ENCODE measurements at places on chromosomes 1 and 21. TPM values are rescaled to one million over a fixed set of nuclear protein-coding genes. Genes with fewer than 3 reads are reported as not detected.

DNA sequence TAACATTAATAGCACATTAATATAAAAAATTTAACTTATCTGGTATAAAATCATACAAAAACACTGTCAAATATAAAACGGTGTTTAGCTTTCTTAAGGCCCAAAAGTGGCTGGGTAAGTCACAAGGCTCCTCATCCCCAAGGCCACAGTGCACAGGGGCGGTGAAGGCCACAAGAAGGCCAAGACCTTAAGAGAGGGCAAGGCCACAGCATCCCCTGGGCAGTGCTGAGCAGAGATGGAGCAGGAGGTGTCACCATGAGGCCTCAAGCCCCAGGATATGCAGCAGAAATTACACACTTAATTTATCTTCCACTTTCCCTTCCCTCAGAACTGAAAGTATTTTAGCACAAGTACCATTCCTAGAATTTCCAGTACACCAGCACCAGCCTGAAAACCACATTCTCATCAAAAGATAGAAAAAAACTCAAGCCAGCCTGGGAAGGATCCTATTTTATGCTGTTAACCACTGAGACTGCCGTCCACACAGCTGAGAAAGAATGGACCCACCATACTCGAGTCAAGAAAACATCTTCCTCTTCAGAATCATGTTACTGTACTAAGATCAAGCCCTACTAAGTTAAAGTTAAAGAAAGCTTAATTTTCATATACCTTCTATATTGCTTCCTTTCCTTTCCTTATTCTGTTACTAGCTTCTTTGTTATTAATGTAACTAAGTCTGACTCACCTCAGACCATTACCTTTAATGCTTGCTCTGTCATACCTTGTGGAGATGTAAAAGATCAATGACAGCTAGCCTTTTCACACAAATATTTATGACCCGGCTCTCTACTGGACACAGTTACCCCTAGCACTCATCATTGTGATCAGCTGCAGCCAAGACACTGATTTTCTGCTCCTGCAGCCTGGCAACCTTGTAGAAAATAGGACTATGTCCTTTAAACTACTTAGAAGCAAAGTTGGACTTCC, 26.4 kb upstream of the FMO1 start:
- no peak for DNase-seq

GRCh38 chr1:162376691-162377090, at the start of gene SPATA46:
TSS of gene SPATA46 (minus strand) at chr1:162376854. CDS start at chr1:162376790, 64 bp downstream.
- DNase-seq: no peak

GRCh38 chr1:37989361-37989930, 376 bp downstream of the SF3A3 start:
- DNase-seq: no peak

- no peak for DNase-seq
Observed at GRCh38 chr1:201648066-201648906, 109.4 kb downstream of the NAV1 start.

GRCh38 chr1:53069265-53069662, 7.3 kb downstream of the PODN start:
- no peak for DNase-seq

GRCh38 chr1:238954865-238955264, 431.5 kb upstream of the CHRM3 start:
- no peak for DNase-seq

- no peak for DNase-seq
Observed at GRCh38 chr21:41483973-41484372, 24.0 kb downstream of the TMPRSS2 start.

DNA sequence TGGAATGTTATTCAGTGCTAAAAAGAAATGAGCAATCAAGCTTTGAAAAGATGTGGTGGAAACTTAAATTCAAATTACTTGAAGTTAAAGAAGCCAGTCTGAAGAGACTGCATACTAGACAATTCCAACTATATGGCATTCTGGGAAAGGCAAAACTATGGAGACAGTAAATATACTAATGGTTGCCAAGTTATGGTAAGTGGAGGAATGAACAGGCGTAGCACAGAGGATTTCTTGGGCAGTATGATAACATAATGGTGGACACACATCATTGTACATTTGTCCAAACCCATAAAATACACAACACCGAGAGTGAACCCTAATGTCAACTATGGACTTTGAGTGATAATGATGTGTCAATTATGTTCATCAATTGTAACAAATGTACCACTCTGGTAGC, 21.1 kb upstream of the SELP start:
- no peak for DNase-seq

- DNase-seq: no peak
Observed at GRCh38 chr1:79655876-79656275, 649.3 kb upstream of the ADGRL4 start.

DNA sequence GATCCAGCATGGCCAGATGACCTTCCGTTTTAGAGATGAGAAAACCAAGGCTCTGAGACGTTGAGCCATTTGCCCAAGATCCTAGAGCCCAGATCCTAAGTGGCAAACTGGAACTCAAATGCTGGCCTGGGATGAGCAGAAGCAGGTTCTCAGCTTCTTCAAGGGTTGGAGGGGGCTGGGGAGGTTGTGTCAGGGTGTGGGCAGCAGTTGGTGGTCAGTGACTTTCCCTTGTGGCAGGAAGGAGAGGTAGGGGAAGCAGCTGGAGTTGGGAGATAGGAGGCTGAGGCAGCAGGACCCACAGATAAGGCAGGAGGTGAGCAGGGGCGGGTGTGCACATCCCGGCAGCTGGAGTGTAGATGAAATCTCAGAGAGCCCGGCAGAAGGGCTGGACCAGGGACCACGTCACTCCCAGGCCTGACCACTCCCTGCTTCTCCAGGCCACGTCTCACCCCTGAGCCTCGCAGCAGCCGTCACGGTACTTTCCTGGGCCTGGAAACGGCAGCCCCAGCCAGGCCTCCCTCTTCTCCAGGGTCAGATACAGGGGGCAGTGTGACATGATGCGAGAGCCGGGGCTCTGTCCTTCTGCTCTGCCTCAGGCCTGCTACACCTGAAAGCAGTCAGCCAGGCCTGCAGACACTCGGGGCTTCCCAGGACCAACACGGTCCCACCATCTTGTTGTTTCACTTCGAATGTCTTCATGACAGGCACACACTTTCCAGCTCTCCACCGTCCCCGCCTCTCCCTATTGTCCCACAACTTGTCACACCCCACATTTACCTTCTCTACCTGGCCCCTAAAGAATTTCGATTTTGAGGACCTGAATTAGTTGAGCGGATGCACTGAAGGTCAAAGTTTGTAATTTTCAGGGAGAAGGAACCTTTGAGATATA, 11.5 kb upstream of the LAPTM5 start:
- DNase-seq: no peak

DNA sequence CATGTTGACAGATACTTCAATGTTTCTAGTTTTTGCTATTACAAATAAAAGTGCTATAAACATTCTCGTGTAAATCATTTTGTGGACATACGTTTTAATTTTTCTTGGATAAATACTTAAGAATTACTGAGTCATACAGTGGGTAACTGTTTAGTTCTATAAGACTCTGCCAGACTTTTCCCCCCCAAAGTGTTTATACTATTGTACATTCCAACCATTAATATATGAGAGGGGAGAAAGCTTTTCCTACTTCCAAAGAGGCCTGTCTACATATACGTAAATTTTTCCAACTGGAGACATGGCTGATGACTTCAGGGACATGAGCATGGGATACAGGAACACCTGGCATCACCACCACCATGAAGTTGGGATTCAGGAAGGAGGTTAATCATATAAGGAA, 17.0 kb upstream of the REG4 start:
- DNase-seq: no peak

DNA sequence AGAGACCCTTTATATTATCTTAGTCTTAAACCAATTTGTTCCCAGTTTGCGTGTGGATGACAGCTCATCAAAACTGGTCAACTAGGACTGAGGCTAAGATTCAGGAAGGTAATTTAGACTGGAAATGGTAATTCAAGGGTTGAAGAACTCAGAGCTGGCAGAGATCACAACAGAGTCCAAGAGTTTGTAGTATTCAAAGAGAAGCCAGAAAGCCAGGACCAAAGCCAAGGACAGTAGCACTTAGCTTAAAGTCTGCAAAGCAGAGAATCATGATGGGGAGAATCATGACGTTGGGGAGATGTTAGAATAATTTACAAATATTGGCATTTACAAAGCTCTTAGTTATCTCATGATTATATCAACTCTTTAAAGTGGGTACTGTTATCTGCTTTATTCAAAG, 32.6 kb downstream of the RNF11 start:
- DNase-seq: no peak

DNA sequence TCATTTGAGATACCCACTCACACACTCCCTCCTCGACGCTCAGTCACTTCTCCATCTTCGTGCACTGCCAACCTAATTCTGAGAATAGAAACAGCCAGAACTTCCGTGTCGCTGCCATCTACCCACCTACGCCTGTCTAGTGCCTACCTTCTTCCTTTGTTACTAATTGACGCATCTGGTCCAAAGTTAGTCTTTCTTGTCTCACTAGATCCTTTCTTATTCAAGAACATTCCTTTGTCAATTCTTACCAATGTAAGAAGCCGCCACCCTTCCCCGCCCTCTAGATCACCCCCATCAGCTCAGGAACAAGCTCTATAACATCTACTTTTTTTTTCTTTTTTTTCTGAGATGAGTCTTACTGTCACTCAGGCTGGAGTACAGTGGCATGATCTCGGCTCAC, 3.7 kb downstream of the PADI6 start:
- no peak for DNase-seq

DNA sequence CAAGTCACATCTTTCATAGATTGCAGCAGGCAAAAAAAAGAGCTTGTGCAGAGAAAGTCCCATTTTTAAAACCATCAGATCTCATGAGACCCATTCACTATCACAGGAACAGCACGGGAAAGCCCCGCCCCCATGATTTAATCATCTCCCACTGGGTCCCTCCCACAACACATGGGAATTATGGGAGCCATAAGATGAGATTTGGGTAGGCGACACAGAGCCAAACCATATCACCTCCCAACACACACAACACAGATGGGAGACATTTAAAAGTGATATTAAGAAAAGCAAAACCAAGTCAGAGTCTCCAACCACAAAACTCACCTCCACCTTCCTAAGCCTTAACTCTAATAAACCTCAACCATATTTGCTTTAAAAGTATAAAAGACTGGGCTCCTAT, 61.5 kb upstream of the TIAM1 start:
- DNase-seq: no peak

DNA sequence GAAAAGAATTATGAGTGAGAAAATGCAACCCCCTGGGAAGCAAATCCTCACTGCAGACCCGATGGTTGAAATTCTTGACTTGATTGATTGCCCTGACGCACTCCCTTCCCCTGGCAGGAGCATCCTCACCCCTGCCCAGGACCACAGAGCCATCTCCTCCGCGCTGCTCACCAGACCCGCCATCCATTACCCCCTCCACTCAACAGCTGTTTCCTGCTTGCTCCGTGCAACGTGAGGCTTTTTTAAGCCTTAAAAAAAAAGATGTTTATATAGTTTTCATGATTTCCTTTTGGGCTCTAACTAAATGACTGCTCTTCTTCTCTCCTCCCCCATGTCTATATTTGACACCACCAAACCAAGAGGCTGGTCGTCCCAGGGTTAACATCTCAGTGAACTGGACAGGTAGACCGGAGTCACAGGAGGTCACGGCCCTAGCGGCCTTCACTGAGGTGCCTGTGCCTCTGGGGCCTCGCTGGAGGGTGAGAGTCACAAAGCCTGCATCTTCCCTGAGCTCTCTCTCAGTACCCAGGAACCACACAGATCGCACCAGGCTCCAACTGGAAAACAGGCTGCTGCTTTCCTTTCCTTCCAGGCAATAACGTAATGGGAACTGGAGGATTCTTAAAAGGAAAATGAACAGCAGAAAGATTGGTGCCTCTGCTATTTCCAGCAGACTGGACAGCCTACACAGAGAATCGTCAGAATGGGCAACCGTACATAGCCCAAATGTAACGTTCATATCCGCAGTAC, 49.8 kb downstream of the ZBTB18 start:
- DNase-seq: no peak

- no peak for DNase-seq
Observed at GRCh38 chr1:13624526-13624925, 40.9 kb downstream of the PDPN start.

DNA sequence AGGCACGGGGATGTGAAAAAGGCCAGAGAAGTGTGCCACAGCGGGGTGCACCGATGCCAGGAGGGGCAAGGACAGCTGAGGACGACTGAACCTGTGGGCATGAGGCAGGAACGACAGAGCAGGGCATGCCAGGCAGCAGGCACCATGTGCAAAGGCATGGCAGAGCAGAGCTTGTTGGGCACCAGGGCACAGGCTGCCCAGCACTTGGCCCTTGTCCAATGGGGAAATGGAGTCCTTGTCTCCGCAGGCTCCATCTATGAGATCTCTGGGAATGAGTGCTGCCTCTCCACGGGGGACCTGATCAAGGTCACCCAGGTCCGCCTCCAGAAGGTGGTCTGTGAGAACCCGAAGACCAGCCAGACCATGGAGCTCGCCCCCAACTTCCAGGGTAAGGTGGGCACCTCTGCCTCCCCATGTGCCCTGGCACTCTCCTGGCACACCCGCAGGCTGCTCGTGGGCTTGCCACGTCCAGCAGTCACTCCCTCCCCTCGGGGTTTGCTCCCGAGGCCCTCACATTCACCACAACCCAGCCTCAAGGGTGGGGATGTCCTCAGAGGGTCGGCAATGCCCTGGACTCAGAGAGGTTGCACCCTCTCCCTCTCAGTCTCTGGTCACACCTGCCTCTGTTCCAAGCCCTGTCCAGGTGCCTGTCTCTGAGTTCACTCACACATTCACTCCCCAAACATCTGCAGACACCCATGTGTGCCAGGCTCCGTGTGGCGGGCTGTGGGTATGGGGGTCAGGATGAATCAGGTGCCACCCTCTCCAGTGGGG, 4.2 kb downstream of the THEMIS2 start:
- no peak for DNase-seq

DNA sequence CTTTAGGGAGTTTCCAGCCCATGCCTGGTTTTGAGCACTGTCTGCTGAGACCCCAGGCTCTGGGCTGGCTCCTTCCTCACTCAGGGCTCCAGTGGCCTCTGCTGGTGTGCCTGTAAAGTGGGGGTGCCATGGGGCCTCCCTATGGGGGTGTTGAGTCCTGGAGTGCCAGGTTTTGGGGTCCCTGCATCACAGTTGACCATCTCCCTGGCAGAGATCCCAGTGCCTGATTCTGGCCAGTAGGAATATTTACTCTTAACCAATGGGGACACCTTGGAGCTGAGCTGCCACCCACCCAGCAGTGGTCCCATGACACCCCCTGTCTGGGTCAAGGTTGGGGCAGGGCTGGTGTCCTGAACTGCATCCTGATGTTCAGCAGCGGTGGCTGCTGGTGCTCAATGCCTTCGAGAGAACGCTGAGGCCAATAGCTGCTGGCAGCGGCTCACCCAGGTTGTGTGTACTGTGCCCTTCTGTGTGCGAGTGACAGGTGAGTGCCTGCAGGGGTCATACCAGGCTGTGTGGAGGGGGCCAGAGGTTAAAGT, 9.6 kb upstream of the ZNF669 start:
- DNase-seq: no peak

- no peak for DNase-seq
Observed at GRCh38 chr21:27149034-27149433, 182.1 kb upstream of the ADAMTS5 start.

- no peak for DNase-seq
Observed at GRCh38 chr1:195195423-195196057, 1412.7 kb downstream of the KCNT2 start.

- DNase-seq: no peak
Observed at GRCh38 chr1:22728751-22729399, 18.2 kb downstream of the EPHB2 start.

GRCh38 chr1:38420666-38421065, 374.1 kb upstream of the POU3F1 start:
- no peak for DNase-seq

S100A3 gene
- polyA plus RNA-seq: not detected

CHRM3 gene
- 7.6 TPM for polyA plus RNA-seq

BSND gene
- 5.5 TPM for polyA plus RNA-seq

CRABP2 gene
- polyA plus RNA-seq: 86.4 TPM

TSTD1 gene
- 49.5 TPM for polyA plus RNA-seq

CCDC30 gene
- 18.0 TPM for polyA plus RNA-seq

BMP8B gene
- 2.3 TPM for polyA plus RNA-seq

CDK18 gene
- 17.4 TPM for polyA plus RNA-seq

KMO gene
- polyA plus RNA-seq: 26.3 TPM

Data from right renal cortex interstitium (tissue), 3 donors.